CD4-positive, alpha-beta T cell treated with Interleukin-21 for 1 hour (primary cell): ENCODE measurements at places on chromosomes 3 and 15.

DNA sequence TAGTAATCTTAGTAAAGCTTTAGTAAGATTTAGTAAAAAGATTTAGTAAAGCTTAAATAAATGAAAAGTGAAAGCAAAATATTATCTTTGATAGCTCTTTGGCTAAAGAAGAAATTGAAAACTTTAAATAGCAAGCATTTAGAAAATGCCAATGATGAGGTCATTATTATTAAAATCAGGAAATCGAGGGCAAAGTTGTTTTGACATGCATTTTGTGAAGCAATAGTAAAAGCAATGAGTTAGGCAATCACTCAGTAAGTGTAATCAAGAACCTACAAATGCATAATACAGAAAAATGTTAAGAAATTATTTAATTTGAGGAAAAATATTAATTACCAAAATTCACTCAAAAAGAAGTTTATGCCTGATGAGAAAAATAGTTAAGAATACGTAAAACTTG lies 280.3 kb upstream of the MME start:
- no peak for DNase-seq

GRCh38 chr3:87461443-87461842 lies 185.1 kb upstream of the POU1F1 start:
- DNase-seq, result no peak

DNA sequence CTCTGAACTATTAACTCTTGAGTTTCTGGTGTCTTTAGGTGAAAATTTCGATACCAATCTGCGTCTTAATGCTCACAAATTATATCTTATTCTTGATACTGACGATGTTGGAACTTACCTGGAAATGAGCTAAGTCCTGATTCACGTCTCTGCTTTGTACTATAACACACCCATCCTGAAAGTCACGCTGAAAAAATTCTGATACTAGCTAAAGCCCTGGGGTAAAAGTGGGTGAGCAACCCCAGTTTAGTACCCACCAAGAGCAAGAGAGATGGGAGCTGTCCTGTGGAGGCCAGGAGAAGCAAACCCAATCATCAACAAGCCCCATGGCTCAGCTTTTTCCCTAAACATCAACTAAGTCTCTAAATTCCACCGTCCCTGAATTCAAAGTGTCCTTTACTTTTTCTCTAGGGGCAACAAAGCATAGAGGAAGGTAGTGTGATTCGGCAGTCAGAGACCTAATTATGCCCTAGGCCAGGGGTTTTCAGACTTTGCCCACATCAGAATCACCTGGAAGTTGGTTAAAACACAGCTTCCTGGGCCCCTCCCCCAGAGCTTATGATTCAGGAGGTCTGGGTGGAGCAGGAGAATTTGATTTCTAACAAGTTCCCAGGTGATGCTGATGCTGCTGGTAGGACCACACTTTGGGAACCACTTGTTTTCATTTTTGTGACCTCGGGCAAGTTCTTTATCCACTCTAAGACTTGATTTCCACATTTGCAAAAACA lies 90.2 kb downstream of the OSBPL10 start:
- no peak for DNase-seq

DNA sequence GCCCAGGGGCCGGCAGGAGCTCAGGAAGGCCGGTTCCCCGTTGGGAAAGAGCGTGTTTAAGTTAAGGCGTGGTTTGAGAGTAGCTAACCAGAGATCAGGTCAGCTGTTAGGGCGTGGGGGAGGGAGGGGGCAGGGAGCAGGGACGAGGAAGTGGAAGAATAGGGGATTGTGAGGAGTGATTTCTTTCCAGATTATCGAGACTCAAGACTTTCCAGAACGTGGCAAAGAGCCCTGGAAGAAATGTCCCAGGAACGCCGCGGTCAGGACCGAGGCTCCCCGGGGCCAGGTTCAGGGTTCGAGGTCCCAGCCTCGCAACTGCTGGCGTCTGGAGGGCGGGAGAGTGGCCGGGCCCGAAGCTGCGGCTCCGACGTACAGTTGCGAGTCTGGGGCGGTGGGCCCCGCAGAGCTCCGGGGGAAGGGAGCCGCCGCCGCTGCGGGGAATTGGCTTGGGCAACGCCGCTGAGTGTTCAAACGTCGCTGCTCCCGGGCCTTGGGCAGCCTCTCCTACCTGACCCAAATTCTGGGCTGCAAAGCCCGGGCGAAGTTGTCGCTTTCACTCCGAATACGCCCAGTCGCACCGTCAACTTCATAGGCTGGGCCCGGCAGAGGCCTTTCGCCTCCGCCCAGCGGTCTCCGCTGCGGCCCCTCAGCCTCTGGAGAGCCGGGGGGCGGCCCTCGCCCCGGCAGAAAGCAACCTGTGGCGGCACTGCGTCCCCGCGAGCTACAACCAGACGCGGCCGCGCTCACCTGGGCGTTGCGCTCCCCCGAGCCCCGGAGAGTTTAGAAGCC lies 9.5 kb downstream of the ISL2 start:
- DNase-seq, result no peak

DNA sequence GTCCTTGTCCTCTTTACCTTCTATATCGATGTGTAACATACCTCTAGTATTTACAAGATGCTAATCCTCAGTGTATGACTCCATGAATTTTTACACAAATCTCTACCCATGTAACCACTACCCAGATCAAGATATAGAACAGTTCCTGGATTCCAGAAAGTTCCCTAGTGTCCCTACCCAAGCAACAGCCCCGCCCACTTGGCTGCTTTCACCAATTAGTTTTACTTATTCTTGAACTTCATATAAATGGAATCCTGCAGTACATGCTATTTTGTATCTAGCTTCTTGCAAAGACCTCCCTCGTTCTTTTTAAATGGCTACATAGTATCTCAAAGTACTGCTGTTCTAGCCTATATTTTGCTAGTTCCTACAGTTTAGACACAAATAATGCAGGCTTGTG lies 33.0 kb downstream of the CD276 start:
- DNase-seq, result no peak

DNA sequence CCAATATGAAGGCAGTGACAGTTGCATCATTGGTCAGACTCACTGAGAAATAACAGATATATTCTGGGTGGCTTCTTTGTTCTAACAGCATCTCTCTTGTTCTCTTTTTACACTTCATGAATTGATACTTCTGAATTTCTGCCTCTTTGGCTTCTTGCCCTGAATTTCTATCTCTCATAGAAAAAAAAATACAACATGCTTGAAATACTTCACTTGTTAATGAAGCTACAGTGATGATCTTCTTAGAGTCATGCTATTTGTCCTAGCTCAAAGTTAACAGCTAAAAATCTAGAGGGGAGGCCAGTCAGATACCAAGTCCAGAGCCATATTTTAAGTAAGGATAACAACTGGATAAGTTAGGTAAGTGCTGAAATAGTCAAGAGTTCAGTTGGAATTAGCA lies 597.2 kb upstream of the AGTR1 start:
- DNase-seq, result no peak

DNA sequence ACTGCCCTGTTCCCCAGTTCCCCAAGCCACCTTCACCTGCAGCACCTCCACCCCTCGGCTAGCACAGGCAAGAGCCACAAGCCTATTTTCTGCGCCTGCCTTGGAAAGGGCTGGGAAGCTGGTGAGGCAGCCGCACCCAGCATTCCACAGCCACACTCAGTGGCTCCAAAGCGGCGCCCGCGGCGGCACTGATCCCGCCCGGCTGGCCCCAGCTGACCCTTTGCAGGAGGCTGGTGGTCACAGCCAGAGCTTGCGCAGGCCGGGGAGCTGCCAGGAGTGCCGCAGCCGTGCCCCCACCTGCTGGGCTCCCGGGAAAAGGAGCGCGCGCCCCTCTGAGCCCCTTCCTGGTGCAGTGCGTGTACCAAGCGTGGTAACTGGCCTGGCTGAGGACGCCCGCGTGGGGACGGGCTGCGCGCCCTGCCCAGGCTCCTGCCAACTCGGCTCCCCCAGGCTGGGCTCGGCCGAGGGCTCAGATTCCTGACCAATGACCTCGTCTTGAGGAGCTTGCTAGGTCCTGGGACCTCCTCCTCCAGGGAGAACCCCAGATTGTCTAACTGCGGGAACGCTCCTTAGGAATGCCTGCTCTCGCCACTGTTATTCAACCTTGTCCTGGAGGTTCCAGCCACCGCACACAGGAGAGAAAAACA lies 13.3 kb downstream of the GRAMD2A start:
- no peak for DNase-seq
